ENCODE measurements at places on chromosomes 16 and 17.

- no peak for DNase-seq
Observed at GRCh38 chr16:73091174-73091573, 43.2 kb upstream of the ZFHX3 start.

- DNase-seq: no peak
Observed at GRCh38 chr17:56912105-56912999, 1.5 kb downstream of the TRIM25 start.

DNA sequence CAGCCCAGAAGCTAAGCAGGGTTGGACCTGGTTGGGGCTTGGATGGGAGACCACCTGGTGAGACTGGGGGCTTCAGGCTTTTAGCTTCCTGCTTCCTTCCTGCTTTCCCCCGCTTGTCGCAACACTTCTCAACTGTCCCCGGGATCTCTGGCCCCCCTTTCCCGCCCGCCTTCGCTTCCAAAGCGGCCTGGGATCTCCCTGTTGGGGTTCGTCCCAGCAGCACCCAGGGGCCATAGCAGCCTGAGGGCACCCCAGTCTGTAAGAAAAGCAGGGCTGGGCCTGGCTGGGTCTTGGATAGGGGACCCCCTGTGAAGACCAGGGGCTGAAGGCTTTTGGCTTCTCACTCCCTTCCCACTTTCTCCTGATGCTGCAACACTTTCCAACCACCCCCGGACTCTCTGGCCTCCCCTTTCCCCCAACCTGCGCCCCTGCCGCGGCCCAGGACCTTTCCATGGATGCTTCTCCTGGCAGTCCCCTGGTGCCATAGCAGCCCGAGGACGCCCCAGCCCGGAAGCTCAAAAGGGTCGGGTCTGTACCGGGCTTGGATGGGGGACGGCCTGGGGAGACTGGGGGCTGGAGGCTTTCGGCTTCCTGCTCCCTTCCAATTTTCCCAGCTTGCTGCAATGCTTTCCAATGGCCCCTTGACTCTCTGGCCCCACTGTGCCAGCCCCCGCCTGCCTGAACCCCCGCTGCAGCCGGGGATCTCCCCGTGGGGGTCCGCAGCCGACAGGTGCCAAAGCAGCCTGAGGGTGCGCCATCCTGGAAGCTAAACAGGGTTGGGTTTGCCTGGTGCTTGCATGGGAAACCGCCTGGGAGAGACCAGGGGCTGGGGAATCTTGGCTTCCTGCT, 2276.2 kb downstream of the TP53TG3F start:
- no peak for DNase-seq

DNA sequence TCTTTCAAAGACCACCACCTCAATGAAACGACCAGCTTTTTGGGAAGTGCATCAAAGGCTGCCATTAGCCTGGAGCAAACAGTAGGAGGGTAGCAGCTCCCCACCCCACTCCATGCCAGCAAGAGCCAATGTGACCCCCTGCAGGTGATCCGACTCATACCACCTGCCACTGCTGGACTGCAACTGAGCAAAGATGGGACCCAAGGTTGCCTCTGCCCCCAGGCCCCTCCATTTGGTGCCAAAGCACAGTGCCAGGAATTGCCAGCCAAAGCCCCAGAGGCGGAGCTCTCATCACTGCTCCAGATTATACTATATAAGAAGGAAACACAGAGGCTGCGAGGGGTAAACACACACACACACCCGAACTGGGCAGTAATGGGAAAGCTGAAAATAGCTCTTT, 8.3 kb downstream of the PITPNM3 start:
- no peak for DNase-seq

DNA sequence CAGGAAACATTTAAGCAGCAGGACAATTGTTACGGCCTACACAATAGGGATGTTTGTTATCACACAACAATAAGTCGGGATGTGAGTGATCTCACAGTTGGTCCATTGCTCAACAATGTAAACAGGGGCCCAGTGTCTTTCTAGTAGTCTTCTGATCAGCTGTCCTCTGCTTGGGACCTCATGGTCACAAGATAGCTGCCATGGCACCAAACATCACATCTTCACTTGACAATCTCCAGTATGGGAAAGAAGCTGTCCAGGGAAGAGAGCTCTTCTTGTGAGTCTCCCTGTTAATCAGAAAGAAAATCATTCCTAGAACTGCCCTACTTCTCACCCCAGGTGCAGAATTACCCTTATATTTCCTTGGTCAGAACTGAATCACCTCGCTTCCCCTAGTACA, 6.3 kb upstream of the GPRC5B start:
- DNase-seq: no peak

DNA sequence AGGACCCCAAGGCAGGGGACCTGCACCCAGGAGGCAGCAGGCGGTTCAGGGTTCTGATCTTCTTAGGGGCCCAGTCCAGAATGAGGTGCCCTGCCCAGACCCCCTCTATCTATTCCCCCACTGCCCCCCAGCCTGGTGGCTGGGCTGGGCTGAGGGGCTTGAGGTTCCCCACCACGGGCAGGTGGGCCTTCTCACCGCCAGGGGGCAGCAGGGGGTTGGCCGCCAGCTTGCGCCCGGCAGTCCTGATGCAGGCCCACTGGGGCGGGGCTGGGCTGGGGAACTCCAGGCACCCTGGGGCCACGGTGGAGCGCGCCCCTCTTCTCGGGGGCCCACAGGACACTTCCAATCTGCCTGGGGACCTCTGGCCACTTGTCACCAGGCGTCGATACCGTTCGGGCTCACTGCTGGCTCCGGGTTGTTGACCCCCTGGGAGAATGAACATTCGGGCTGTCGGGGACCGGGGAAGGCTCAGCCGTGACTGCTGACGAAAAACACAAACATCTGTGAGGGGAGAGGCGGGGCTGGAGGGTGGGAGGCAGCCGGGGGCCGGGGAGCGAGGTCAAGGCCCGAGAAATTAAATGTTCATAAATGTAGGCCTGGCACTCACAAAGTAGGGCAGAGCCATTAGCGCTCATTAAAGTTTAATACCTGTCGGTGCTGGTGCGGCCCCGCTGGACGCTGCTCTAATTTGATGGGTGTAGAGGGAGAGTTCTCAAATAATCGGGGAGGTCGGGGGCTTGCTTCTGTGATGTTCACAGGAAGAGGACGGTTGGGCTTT, 219.3 kb upstream of the GSE1 start:
- peak; percentile 56 for DNase-seq

Measured in urothelium cell line (cell line).